ENCODE measurements at places on chromosomes 4 and X.
A peak's percentile ranks its signal among the peaks of the same experiment; 100 is the strongest.

DNA sequence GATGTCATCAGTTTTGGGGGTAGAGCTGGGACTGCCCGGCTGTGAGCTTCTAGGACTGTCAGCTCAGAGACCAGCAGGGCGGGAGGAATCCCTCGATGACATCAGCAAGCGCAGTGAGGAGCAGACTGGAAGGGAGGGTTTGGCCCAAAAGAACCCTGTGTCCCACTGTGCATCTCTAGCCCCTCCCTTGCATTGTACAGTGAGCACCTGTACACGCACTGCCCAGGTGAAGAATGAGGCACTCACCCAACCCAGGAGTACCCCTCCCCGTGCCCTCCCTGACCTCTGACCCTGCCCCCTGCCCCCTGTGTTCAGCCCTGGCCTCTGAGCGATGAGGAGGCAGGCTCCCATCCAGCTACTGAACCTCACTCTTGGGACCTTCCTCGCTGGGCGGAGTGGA, 92.9 kb downstream of the HMX1 start:
- peak; percentile 44 for DNase-seq

DNA sequence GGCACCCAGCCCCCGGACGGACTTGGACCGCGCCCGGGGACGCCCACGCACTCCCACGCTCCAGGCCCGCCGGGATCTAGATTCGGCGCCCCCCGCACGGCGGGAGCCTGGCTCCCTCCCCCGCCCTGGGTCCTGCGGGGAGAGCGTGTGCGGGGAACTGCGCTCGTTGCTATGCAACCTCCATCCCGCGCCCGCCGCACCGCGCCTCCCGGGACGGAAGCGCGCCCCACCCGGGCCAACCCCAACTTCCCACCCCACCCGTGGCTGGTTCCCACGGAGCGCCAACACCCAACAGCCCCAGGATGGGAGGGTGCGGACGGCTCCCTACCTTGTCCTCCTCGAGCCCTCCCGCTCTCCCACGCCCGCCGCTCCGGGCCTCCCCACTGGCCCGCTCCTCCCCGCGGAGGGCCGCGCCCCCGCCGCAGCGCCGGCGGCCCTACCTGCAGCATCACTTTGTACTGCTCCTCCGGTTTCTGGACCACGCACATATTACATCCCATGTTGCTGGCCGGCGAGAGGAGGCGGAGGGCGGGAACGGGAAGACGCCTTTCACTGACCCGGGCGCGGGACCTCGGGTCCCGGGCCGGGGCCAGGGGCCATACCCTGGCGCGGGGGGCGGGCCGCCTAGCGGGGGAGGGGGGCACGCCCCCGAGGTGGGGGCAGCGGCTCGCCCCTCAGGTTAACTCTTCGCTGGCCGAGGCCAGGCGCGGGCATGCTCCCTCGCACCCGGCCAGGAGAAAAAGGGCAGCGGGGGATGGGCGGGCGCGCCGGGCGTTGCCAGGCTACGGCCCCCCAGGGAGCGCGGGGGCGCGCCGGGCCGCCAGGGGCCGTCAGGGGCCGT, at the start of gene PDZD4:
Gene PDZD4 (minus strand): TSS at position 746 of the 841 bp plus-strand sequence. CDS start 246 bp downstream, at position 500.
- DNase-seq = peak; percentile 51

- DNase-seq = no peak
Observed at GRCh38 chrX:2192584-2193272, 308.0 kb downstream of the DHRSX start.

GRCh38 chr4:105092768-105093167, 53.9 kb upstream of the TET2 start:
- no peak for DNase-seq

GRCh38 chrX:46572340-46572936, 1.1 kb upstream of the CHST7 start:
- no peak for DNase-seq

DNA sequence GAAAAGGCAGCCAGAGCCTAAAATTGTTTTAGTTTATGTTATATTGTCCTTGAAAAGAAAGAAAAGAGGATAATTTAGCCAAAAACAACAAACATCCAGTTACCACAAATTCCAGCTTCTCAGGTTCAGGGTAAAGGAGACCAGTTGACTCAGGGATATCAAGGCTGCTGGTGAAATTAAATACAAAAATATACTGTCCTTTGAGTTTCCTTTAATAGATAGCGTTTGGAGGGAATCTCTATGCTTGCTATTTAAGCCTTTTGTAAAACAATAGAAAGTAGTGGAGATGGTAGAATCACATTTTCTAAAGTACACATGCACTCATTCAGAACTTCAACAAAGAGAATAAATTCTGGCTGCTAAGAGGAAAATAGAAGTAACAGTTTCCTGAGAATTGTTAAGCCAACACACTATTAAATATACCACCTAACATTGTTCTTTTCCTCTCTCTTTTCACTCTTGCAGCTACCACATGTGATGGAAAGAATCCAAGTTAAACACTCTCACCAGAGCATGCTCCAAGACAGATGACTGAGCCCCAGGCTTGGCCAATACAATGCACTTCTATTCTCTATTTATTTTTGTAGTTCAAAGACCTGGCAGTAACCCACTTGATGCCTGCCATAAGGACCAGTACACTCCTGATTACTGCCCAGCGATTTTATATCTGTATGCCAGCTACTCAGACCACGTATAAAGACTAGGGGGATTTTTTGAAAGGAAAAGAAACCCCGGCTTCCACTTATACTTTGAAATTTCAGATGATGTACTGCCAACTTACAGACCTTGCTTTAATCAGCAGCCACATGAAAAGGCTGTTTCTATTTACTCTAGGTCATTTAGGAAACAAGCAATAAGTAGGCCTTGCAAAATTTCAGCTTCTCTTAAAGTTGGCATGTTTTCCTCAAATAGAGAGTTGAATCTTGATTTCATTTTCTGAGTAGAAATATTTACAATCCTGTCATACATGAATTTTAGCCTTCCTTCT, 756.9 kb downstream of the FAT4 start:
- no peak for DNase-seq

DNA sequence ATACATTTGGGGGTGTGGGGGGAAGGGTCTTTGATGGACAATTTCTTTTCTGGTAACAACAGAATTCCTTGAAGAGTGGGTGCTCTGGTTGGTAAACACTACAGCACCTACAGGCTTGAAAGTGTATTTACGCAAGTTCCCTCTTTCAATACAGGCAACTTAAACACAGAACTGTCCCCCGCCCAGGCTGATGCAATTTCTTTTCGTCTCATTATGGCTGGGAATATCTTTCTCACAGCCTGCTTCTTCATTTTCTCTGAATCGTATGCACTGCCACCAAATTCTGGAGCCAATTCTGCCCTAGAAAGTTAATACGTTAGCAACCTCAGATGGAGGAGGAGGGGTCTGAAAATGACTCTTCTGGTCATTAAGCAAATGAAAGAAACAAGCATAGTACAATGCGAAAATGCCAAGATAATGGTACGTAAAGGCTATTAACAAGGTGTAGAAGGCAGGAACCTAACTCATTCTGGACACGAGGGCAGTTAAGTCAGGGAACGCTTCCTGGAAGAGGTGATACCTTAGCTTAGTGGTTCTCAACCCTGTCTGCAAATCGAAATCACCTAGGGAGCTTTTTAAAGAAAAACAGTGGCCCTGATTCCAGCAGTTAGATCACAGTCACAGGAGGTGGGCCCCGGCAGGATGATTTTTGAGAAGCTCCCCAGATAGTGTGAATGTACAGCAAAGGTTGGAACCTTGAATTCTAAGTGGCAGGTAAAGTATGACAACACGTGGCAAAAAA, 1.0 kb downstream of the AGA start:
- DNase-seq = no peak

- DNase-seq = no peak
Observed at GRCh38 chr4:113052379-113052951, 3.0 kb downstream of the ANK2 start.

DNA sequence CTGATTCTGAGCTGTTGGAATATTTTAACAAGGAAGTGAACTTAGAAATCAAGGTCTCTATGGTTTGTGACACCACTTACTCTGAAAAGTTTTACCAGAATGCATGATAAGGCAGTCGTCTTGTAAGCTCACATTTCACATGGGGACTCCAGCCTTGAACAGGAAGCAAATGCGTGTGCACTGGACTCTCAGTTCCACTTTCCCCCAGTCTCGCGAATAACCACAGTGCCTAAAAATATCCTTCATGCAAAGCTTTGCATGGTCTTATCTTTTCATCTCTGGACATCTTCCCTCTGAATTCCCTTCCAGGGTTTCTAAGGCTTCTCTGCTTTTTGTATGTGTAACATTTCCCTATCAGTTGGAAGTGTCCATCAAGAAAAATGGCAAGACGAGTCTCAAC, 581.8 kb downstream of the NLGN4X start:
- DNase-seq = no peak

DNA sequence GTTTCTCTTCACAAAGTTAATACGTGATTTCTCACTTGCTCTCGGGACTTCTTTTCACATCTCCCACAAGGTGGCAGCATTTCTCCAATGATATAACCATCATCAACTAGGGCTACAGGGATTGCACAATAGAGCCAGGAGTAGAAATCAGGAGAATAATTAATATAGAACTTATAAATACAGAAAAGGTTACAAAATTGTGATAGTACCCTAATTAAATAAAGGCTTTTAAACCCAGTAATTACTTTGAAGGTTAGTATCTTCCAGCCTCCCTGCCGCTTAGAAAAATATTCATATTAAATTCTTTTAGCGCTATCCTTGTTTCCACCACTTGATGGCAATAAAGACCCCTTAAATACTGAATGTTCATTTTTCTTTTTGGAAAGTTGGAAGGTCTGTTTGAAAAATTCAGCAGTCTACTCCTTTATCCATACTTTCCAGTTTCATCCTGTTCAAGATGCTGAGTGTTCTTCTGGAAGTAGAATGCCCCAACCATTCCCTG, 65.8 kb downstream of the RASGEF1B start:
- DNase-seq = no peak

DNA sequence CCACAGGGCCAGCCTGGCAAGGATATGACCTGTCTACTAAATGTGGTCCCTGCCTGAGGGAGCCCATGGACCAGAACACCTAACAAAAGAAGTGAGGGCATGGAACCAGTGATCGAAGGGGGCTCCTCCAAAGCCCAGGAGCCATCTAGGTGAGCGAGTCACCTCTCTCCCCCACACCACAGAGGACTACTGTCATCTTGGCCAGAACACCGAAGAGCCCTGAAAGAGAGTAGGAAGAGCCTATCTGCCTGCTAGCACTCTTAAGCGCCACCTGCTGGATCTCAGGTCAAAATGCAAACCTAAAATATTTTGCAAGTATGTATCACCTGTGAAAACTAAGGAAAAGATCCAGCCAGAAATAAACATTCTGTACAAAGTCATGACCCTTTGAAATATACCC, 137.9 kb upstream of the ZXDB start:
- DNase-seq = no peak

DNA sequence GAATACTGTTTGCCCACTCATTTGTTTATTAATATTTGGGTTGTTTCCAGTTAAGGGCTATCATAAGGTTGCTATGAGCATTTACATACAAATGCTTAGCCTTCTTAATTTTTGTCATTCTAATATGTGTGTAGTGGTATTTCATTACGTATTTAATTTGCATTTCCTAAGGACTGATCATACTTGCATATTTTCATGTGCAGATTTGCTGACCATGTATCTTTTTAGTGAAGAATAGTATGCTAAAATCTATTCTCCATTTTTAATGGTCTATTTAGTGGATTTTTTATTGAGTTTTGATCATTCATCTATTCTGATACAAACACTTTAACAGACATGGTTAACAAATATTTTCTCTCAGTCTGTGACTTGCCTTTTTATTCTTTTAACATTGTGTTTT, 949.5 kb downstream of the RAB28 start:
- DNase-seq = no peak

GRCh38 chrX:15854080-15854655, 445 bp downstream of the AP1S2 start:
- DNase-seq = peak; percentile 62

- no peak for DNase-seq
Observed at GRCh38 chr4:1285151-1285789, 4.4 kb upstream of the MAEA start.

GRCh38 chrX:120015145-120016067, 62.1 kb downstream of the RHOXF2B start:
- DNase-seq = no peak

- DNase-seq = no peak
Observed at GRCh38 chr4:7779432-7779768, 160.3 kb downstream of the AFAP1 start.

- DNase-seq = no peak
Observed at GRCh38 chr4:124868495-124868894, 156.0 kb upstream of the ANKRD50 start.

- DNase-seq = no peak
Observed at GRCh38 chr4:40122941-40123340, 66.3 kb downstream of the N4BP2 start.

DNA sequence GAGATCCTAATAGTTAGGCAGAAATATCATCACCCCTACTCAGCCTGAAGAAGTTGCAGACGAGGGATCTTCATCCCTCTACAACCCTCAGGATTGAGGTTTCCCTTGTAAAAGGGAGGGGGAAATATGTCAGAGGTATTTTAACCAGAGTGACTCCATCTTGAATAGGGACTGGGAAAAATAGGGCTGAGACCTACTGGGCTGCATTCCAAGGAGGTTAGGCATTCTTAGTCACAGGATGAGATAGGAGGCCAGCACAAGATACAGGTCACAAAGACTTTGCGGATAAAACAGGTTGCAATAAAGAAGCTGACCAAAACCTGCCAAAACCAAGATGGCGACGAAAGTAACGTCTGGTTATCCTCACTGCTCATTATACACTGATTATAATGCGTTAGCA, 17.5 kb downstream of the IL13RA2 start:
- DNase-seq = no peak

- DNase-seq = no peak
Observed at GRCh38 chrX:150032742-150033141, 94.5 kb upstream of the EOLA2 start.

GRCh38 chr4:84403656-84404055, 95.4 kb downstream of the NKX6-1 start:
- DNase-seq = no peak

- DNase-seq = no peak
Observed at GRCh38 chr4:158760866-158761265, 8.0 kb upstream of the FNIP2 start.

DNA sequence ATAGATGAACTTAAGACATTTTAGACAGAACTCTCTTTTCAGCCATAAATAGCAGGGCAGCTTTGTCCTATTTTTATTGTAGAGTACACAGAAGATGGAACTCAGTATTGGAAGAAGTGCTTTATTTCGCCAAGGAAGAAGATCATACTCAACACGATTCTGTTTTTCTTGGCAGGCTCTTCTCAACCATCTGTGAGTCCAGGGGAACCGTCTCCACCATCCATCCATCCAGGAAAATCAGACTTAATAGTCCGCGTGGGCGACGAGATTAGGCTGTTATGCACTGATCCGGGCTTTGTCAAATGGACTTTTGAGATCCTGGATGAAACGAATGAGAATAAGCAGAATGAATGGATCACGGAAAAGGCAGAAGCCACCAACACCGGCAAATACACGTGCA, 37.6 kb downstream of the KIT start:
- DNase-seq = no peak

DNA sequence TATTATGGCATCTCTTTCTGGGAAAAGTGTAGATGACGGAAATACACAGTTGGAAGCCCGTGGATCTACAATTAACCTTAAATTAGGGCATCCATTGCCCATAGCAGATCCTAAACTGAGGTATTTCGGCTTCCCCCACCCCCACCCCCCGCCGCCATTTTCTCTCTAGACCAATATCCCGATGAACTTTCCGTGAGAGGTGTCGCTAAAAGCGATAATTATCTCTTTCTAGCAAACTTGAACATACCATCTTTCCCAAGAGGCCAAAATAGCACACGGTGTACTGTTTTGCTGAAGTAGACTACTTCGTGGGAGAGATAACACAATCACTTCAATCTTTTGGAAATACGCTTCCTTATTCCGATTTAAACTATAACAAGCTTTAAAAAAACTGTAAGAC, 554 bp downstream of the KLHL15 start:
- no peak for DNase-seq

- no peak for DNase-seq
Observed at GRCh38 chr4:6221301-6221850, 21.0 kb upstream of the JAKMIP1 start.

All from glutamatergic neuron (in vitro differentiated cells).